CD4-positive, alpha-beta T cell treated with Interleukin-2 at 100 ng/mL for 4 hours (primary cell): ENCODE measurements at places on chromosomes 2 and 18.

DNA sequence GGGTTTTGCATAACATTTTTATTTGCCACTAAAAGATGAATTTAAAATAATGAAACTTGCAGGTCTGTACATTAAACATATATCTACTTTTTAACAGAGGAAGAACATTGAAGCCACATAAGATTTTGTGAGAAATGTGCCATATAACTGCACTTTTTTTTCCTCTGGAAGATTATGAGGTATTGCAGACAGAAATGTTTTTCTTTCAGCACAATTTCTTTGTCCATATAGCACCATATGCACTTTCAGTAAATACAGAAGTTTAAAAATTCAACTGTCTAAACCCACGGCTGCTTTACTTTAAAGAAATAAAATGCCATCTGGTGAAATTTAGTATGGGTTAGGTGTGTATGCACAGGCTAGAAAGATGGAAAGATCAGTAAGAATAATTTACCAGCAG, 470 bp upstream of the FAP start:
- no peak for DNase-seq

- DNase-seq = peak; percentile 72
These were observed 46.9 kb downstream of the DNMT3A start for GRCh38 chr2:25294573-25295462.

DNA sequence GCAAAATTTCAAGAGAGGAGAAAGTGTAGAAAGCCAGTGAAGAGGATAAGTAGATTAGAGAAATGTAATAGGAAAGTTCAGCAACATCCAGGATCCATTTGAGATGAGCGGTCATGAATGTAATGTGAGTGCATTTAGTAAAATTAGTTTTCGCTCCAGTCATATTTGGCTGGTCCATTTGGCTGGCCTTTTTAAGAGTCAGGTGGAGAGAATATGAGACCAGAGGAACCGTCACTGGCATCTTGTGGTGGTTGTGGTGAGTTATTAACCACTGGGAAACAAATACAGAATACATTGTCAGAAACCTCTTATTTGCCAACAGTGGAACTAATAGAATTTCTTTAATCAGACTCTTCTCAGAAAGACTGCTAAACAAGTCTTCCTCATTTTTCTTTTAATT, 1064.3 kb upstream of the CDH2 start:
- DNase-seq = no peak

DNA sequence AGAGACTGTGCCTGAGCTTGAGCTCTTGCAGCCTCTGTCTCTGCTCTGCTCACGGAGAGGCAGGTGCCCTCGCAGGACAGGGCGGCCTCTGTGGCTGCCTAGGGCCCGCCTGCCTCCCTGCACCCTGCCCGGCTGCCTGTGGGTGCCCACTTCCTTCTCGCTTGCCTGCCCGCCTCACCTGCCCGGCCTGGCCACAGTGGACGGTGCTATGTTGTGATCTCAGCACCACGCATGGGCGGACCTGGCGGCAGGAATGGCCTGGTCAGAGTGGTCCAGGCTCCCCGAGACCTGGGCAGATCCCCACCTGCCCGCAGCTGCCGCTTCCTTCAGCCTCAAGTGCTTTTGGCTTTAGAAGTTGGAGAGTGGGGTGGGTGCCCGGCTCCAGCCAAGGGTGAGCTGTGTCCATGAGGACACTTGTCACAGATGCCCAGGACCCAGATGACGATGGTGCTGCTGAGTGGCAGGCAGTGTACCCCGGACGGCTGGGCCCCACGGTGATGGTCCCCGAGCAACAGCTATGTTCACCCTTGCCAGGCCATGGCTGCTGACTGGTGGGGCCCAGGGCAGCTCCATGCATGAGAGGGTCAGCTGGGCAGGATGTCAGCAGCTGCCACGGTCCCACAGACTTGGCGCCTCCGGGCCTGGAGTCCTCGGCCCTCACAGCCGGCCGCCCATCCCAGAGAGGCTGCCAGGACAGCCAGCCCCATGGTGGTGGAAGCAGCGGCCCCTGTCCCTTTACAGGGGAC, 25.3 kb downstream of the RTP5 start:
- no peak for DNase-seq

- DNase-seq = no peak
These were observed 164.3 kb upstream of the SIX2 start for GRCh38 chr2:45173513-45173912.

- no peak for DNase-seq
These were observed 279.2 kb upstream of the DCC start for GRCh38 chr18:52060607-52061304.

DNA sequence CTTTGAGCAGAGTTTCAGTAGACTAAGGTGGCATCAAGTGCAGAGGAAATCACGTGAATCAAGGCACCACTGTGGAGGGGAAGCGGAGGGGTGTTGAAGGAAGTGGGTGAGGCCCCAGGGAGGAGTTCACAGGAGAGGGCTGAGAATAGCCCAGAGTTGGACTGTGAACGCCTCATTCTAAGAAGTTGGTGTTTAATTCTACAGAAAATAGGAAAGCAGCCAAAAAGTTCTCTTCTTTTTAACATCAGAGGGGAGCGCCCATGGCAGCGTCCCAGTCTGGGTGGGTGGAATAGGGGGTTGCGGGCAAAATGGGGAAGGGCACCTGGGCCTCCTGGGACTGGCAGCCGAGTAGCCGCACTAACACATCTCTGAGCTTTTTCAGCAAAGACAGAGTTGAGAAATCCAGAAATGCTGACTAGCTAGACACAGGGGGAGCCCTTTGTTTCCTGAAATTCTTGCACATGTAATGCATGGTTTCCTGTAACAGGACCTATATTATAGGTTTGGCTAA, 97.0 kb downstream of the NEB start:
- DNase-seq = peak; percentile 81

- peak; percentile 62 for DNase-seq
These were observed 112.4 kb upstream of the ZNF236 start for GRCh38 chr18:76709659-76710645.

GRCh38 chr2:203446071-203446481, 89.0 kb downstream of the RAPH1 start:
- DNase-seq = no peak

- no peak for DNase-seq
These were observed 86.7 kb downstream of the DDX1 start for GRCh38 chr2:15678346-15678745.

DNA sequence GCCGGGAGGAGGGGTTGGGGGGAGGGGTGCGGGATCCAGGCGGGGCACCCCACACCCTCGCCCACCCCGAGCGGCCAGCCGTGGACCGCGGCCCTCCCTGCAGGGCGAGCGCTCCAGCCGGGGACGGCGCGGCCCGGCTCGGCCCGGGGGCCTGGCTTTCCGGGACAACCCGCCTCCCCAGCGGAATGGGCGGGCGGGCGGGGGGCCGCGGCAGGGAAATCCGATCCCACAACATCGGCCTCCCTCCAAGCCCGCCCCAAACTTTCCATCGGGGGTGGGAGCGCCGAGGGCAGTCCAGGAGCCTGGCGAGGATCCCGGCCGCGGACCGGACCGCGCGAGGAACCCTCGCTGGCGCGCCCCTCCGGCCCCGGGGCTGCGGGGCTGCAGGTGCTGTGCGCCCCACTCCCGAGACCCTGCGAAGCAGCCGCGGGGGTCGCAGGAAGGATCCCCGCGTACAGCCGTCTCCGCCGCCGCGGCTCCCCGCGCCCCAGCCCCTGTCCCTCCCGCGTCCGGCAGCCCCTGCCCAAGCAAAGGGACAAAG, 529 bp downstream of the SEMA4C start:
- no peak for DNase-seq

- peak; percentile 98 for DNase-seq
These were observed at the start of gene MOB1A for GRCh38 chr2:74178211-74179062. MOB1A (minus strand) TSS chr2:74178879; CDS start chr2:74178674, 205 bp downstream.

DNA sequence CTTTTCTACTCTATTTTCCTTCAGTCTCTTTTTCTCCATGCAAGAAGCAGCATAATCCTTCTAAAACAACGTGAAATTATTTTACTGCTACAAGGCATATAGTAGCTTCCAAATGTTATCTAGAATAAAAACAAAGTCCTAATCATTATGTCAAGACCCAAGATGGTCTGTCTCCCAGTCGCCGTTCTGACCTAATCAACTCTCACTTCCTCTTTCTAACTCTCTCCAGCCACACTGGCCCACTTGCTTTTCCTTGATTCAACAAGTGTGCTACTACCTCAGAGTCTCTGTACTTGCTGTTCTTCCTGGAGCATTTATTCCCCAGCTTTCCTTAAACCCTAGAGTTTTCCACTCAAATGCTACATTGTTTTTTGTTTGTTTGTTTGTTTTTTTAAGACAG, 1491.2 kb downstream of the LRP1B start:
- DNase-seq = no peak

- DNase-seq = peak; percentile 92
These were observed 9.7 kb downstream of the SMAD7 start for GRCh38 chr18:48940854-48941611.

DNA sequence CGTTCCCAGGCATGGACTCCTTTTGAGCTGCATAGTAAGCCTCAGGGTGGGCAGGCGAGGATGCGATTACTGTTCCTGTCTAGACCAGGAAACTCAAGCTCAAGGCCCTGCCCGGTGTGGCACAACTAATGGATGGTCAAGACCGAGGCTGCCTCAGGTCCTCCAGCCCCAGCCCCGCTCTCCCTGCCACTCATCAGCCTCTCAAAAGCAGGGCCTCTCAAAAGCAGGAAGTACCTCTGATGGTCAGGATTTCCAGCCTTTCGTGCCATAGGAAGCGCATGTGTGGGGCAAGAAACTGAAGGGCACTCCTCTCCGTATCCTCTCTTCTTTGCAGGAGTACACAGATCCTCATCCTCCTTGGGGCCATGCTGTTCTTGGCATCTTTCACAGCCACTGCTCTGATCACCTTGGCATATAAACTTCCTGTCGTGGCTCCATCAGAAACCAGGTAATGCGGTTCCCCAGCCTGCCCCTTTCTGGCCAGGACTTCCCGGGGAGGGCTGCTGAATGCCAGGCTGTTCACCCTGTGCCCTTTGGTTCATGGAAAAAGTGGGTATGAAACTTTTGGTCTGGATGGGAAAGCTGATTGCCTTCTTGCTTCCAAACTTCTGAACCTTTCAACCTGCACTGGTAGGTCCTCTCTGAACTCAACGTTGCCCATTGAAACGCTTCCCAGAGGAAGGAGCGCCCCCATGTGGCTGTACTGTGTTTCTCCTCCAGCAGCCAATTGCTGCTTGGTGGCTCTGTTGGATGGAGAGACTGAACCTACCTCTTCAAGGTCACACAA, 82.8 kb upstream of the SEC11C start:
- peak; percentile 43 for DNase-seq

- DNase-seq = no peak
These were observed 158.6 kb upstream of the SYT4 start for GRCh38 chr18:43435851-43436250.

GRCh38 chr18:11532758-11533512, 76.5 kb upstream of the SLC35G4 start:
- DNase-seq = no peak

GRCh38 chr2:18800240-18800971, 211.0 kb upstream of the NT5C1B start:
- no peak for DNase-seq

DNA sequence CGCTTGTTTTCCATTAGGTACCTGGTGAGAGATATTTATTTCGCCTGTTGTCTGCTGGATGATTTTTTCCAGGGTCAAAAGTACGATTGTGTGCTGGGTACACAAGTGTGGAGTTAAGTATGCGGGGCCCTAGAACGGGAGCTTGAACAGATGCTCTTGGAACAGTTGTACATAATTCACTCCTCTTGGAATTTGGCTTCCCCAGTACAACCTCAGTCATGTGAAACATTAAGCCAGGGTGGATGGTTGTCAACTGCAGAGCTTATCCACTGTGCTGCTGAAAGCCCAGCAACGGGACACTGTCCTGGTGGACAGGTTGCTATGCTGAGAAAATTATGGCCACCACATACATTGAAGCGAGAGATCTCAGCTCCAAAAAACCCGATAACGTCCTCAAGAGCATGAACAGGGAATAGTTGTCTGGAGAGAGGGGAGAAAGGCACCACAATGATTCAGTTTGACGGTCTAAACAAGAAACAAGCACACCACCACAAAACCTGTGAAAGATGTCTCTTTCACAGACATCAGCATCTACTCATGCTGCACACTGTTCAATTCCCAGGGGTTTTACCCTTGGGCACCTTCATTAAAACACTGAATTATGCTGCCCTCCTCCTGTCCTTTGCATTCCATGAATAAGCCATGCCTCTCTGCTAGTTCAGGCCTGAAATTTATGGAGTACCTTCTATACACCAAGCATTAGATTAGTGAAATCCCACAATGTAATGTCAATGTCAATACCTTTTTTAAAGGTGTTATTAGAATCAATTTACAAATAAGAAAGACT, 176.8 kb upstream of the TRIB2 start:
- no peak for DNase-seq

GRCh38 chr2:45782986-45783385, 131.5 kb downstream of the PRKCE start:
- DNase-seq = no peak

DNA sequence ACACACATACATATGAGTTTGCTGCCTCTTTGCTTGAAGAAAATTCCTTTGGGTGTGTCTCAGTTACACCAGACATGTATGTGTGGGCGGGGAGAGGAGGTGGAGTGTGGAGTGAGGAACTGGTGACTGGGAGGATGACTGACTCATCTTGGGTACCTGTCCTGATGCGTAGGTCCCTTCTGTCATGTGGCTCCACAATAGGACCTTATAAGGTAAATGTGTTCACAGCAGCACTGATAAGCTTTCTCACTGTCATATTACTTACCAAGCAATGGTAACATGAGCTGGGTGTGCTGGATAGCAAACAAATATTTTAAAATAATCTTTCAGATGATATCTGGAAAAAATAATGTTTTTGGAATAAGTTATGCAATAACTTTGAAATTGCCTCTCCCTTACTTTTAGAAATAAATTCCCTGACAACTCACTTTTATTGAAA, 45.1 kb downstream of the SLC9A2 start:
- no peak for DNase-seq

- no peak for DNase-seq
These were observed 45.9 kb upstream of the ITGA4 start for GRCh38 chr2:181411105-181411849.

DNA sequence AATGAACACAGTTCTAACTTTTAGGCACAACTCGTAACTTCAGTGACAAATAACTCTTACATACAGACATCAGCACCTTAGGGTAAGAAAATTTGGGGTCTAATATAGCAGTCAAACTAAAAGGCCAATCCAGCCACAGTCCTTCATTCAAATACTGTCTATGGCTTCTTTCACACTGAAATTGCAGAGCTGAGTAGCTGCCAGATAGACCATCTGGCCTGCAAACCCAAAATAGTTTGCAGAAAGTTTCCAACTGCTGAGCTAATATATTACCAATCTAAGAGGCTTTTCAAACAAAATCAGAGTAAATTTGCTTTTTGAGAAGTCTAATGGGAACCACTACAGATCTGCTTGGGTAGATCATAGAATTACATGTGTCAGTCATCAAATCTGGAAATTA, 183.4 kb downstream of the GALR1 start:
- DNase-seq = no peak

GRCh38 chr2:207279520-207279919, 113.8 kb upstream of the KLF7 start:
- no peak for DNase-seq

- DNase-seq = no peak
These were observed 389.1 kb downstream of the NYAP2 start for GRCh38 chr2:225788571-225789094.

- DNase-seq = peak; percentile 37
These were observed 249.9 kb downstream of the PLCL1 start for GRCh38 chr2:198054299-198054698.
